ENCODE measurements at places on chromosomes 12 and 14.

GRCh38 chr12:14965221-14965620, 3.8 kb upstream of the ARHGDIB start:
- DNase-seq = no peak

DNA sequence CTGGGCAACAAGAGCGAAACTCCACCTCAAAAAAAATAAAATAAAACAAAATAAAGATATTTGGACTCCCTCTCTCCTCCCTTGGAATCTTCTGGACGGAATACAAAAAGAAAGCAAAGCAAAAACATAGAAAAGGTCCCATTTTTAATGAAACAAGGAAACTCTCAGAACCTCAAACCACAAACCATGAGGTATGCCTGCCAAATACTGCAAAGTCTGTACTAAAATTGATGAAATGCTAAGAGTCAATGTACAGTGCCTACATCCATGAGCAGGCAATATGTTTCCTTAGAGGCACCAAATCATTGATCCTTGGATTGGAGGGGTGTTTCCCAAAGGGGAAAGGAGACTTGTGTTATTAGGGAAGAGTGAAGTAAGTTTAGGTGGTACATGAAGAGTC, 8.2 kb upstream of the RPS6KA5 start:
- no peak for DNase-seq

GRCh38 chr12:52964556-52965336, 15.8 kb downstream of the KRT18 start:
- no peak for DNase-seq

DNA sequence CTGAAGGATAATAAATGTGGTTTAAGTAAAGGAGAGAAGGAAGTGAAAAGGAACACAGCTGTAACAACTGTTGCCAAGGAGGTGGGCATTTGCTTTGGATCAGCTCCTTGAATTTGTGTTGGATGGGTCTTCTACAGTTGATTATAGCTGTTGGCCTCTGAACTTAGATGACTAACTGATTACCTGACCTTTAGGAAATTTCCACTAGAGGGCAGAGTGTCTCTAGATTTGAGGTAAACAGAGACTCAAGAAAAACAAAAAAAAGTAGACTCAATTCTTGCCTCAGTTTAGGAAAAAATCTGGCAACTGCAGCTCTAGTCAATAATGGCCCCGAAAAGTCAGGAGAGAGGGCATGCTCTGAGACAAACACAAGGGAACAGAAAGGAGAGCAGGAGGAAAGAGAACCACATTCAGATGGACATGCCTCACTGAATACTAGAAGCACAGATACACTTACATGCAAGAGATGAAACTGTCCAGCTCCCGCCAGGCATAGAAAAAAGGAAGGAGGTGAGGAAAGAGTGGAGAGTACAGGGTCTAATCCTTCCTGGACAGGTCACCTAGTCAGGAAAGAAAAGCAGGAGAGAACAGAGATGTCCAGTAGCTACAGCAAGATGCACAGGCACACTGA, 20.6 kb downstream of the COX14 start:
- no peak for DNase-seq

GRCh38 chr12:12190087-12190809, 76.6 kb downstream of the LRP6 start:
- DNase-seq = no peak

DNA sequence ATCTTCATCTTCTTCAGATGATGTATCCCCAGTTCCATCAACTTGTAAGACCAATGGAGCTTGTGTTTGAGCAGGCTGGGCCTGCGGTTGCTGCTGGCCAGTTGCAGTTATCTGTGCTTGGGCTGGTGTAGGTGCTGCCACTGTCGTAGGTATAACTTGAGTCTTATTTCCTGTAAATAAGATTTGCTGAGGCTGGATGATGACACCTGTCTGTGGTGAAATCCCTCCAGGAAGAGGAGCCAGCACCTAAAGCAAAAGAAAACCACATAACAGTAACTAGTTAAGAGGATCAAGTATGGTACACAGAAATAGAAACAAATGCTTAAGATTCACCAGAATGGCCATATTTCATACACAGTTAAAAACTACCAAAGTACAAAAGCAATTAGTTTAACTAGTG, 28.2 kb downstream of the GTF2A1 start:
- no peak for DNase-seq

DNA sequence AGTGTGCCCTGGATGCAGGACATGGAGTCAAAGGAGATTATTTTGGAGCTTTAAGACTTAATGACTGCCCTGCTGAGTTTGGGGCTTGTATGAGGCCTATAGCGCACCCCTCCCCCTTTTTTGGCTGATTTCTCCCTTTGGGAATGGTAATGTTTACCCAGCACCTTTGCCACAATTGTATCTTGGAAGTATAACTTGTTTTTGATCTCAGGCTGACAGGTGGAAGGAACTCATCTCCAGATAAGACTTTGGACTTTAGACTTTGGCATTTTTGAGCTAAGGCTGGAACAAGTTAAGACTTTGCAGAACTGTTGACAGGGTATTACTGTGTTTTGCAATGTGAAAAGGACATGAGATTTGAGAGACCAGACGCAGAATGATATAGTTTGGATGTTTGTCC, 110.5 kb downstream of the DERA start:
- DNase-seq = no peak

DNA sequence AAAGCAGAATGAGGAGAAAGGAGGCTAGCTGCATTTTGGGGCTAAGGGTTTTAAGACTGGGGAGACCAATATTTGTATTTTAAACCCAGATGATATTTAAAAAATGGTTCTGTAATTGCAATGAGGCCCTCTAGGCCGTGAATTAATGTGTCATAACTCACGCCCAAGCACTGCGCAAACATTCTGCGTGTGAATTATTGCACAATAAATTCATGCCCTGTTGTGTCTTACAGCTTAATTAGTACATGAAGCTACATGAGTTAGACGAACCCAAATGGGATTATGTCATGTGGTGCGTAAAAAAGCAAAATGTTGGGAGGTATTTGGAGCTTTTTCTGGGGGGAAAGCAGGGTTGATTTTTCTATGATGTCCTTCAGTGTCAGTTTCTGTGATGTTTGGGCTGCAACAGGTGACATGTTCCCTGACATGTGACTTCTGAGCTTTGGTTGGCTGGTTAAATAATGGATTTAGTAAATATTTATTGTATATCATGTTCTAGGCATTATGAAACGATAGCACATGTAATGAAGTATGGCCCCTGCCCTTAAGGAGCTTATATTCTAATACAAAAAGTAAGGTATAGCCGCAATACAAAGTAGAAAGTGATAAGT, 30.4 kb upstream of the CISTR start:
- no peak for DNase-seq

- no peak for DNase-seq
Measured at GRCh38 chr12:48985475-48985897, 7.4 kb downstream of the WNT1 start.
